ENCODE measurements at places on chromosomes 13 and 19.

- DNase-seq = no peak
Observed at GRCh38 chr19:32372726-32373517, 27.5 kb downstream of the ZNF507 start.

DNA sequence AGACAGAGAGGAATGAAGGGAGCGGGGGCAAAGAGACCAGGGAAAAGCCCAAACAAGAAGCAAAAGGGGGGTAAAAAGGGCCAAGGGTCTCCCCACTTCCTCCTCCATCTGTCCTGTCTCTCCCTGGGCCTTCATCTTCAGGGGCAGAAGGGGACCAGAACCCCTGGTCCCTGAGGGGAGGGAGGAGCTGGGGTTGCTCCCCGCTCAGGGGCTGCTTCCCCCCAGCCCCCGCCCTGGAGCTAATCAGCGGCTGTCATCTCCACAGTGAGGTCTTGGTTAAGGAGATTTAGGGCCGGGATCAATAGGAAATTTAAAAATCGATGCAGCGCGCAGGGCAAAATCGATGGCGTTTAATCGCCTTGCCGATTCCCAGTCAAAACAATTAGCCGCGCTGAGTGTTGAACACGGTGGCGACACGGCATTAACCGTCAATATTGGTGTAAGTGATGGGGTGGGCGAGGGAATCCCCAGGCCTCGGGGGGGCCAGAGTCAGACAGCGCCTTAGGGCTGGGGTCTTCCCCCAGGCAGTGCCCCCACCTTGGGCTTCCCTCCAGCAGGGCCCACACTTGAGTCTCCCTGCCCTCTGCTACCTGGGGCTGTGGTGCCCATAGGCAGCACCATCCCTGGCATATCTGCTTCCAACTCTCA is 29.5 kb upstream of the POU2F2 start:
- DNase-seq = no peak

DNA sequence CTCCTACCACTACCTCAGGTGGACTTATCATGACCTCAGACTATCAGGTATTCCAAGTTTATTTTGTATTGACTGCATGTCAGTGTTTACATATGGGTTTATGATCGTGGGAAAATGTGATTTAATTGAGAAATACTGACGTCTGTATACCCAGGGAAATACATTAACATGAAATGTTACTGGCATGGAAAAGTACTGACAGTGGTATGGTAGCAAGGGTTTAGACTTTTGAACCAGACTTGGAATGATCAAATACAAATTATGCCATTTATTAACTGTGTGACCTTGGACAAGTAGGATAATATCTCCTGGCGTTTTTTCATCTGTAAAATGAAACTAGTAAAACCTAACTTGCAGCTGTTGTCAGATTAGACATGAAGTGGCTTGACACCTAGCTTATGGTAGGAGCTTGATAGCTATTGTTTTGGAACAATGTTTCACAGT is 147.7 kb downstream of the CDK8 start:
- no peak for DNase-seq

GRCh38 chr13:50712456-50712855 is 131.0 kb downstream of the DLEU7 start:
- DNase-seq = no peak

- DNase-seq = no peak
Observed at GRCh38 chr13:41621716-41622431, 164.5 kb downstream of the RGCC start.

GRCh38 chr19:6593651-6594416 is 2.9 kb upstream of the CD70 start:
- DNase-seq = no peak

GRCh38 chr19:10286803-10287737 is at the start of gene ICAM4:
ICAM4 (plus strand) TSS chr19:10286955; CDS start chr19:10287013, 58 bp downstream.
- DNase-seq = no peak

- DNase-seq = no peak
Observed at GRCh38 chr13:35518337-35518946, 42.0 kb upstream of the MAB21L1 start.

GRCh38 chr13:73325723-73326558 is 267.1 kb downstream of the KLF5 start:
- DNase-seq = no peak

DNA sequence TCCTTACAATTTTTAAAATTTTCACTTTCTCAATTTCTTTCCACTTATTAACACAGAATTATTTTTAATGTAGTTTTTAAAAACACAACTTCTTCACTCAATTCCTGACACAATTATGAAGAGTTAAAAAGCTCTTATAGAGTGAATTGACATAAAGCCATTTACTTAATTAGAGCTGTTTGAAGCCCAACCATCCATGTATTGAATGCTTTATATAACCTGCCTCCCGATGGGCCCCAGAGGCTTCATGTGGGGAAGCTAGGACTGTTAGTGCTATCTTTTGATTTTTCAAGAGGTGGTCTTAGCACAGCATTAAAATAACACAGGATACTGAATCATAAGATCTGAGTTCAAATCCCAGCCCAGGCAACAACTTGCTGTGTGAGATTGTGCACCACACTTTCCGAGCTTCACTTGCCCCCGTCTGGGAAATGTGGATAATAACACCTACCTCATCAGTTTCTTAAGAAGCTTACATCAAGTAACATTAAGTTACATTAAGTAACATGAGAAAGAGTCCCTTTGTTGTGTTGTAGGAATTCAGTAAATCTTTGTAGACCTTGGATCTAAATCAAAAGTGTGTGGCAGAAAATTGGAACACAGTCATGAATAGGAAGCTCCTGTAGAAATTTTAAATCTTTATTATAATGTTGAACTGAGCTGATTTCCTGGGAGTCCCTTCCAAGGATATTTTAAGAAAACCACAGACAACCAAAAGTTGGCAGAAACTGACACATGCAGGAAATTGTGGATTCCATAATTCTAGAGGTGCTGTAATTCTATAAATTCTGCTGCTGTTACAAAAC is 5.5 kb upstream of the ENOX1 start:
- DNase-seq = no peak

DNA sequence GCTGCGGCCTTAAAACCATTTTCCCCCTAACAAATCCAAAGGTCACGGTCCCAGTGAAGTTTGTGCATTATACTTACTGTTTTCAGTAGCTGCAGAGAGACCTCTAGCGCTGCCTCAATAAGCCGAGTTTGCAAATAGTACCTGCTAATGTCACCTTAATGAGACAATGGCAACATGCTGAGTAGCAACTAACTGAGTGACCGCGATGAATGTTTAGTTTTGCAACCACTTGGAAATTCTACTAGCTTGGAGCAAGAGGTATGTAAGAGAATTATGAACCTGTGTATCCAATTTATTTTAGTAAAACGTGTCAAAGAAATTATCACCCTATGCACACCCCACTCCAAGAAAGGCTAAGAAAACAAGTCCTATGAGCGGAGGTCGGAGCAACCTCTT is 1.2 kb downstream of the KPNA3 start:
- peak; percentile 32 for DNase-seq

DNA sequence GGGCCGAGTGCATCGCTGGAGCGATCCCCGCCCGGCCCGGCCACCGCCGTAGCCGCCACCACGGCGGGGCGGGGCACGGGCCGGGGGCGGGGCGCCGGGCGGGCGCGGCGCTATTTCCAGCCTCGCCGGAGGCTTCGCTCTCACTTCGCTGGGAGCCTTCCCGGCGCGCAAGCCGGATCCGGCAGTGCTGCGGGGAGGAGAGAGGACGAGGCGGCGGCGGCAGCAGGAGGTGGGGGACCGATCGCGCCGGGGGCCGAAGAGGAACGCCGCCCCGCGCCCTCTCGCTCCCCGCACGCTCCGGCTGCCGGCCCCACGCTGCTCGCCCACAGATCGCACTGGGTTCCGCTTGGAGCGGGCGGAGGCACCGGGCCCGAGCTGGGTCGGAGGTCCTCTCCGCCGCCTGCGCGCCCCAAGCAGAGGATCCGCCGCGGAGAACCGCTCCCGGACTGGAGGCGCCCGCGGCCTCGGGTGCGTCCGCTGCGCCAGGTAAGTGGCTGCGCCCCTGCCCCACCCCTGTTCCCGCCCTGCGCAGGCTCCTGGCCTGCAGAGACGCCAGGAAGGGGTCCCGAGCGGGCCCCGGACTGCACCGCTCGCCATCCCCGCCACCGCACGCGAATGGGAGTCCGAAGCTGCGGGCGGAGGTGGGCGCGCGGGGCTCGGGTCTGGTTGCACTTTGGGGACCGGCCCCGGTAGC is at the start of gene CHST8:
Gene CHST8 (plus strand): TSS at position 143 of the 694 bp plus-strand sequence. CDS start 67,309 bp downstream, outside the sequence.
- peak; percentile 82 for DNase-seq

DNA sequence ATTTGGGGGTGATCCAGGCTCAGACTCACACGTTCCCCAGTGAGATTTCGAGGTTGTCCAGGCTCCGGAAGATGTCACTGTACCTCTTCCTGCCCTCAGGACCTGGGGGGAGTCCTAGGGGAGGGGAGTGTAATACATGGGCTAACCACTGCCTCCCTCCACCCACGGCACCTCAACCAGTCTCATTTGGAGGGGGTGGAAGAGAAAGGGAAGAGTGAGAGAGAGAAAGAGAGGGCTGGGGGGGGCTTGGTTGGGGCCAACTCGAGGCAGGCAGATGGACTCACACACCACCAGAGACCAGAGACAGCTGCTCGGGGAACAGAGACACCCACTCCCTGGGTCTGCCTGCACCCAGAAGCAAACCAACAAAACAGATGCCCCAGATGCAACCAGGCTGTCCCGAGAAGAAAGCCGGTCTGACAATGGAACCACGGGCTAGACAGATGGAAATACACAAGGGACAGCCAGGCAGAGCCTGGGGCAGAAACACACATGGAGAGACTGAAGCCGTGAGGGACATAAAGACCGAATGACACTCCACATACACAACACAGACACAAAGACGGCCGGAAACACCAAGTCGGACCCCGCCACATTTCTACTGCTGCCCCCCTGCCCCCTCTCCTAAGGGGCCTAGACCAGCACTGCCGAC is 825 bp downstream of the GMIP start:
- DNase-seq = peak; percentile 62

GRCh38 chr13:50612717-50613116 is 230.8 kb downstream of the DLEU7 start:
- DNase-seq = no peak

GRCh38 chr19:16593181-16593580 is 21.0 kb upstream of the SLC35E1 start:
- DNase-seq = no peak

DNA sequence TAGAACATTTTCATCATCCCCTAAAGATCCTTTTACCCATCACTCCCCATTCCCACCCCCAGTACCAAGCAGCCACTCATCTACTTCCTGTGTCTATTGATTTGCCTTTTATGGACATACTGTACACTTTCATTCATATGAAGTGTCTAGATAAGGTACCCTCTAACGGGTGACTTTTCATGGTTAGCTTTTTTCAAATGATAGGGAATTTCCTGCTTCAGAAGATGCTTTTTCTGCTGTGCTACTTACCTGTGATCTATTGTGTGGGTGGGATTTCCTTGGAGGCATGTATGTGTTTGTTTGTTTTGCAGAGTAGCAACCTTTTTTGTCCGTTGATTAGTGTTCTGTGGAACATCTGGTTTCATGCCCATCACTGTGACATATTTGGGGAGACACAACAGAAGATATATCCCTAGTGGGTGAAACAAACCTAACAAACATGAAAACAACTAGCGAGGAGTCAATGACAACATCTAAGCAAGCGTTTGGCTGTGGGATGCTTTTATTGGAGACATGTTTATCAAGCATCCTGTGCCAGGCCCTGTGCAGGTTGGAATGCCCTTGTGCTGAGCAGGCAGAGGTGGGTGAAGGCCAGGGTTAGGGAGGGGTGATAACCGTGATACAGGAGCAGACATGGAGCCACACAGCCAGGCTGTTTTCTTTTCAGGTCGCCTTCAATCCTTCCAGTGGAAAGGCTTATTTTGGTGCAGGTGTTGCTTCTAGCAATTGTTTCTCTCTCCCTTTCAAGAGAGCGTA is 17.6 kb downstream of the SPINT2 start:
- no peak for DNase-seq
